CD8-positive, alpha-beta memory T cell (primary cell): ENCODE measurements at places on chromosomes 6 and 20. TPM values are rescaled to one million over a fixed set of nuclear protein-coding genes. Genes with fewer than 3 reads are reported as not detected.

DNA sequence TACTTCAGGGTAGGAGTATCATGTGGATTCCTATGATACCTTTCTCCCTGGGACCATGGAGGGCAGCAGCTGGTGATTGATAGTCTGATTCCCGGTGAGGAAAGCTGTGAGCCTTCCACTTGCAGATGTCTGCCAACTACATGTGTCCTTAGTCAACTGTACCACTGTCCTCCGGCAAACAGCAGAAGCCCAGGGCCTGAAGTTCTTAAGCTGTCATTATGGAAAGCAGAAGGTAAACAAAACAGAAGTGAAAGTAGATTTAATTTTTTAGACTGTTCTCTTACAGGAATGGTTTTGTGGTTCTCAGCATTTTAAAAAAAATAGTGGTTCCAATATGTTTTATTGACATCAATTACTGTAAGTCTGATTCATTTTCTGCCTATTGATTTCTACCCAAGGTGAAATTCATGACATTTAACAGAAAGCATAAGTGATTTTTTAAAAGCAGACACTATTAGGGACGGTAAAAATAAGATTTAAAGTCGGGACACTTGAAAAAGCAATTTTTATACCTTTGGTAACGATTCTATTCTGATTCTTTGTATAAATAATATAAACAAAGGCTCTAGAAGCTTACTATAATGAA is 36.6 kb downstream of the PTPN1 start:
- H3K36me3 ChIP-seq, result no peaks in the 10 kb centered on the region
- DNase-seq, result no peak
- H3K4me1 ChIP-seq, result peaks cover 55% of the 10 kb centered on the region
- peak overlapping the region; percentile 49 for H3K4me3 ChIP-seq

SCGN gene
- not detected for total RNA-seq

GRCh38 chr20:19858466-19859371 is 100.7 kb downstream of the RIN2 start:
- no peaks in the 10 kb centered on the region for H3K36me3 ChIP-seq
- no peaks in the 10 kb centered on the region for H3K4me1 ChIP-seq
- H3K4me3 ChIP-seq, result no peak overlapping the region
- no peaks in the 10 kb centered on the region for H3K27me3 ChIP-seq

DNA sequence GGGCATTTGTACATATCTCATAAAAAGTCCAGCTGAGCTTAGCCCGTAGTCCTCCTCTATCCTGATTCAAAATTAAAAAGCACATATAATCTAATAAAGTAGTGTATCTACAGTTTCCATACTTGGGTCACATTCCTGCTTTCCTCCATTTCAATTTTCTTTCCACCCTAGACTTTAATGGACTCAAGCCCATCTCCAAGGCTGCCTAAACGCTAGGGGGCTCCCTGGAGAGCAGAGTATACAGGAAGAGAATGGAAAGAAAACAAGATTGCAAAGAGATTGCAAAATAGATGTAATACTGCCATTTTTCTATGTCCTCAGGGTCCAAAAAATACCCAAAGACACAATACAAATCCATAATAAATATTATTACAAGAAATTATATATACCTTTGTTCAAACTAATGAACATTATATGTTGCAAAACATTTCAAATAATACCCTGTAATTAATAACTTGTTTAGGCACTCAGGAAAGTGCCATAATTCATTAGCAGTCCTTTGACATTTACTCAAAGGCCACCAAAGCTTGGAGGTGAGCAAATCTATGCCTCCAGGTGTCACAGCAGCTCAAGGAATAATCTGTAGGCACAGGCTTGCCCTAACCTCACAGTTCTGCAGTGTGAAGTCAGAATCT is 2.4 kb upstream of the MCM3 start:
- H3K27ac ChIP-seq, result peak overlapping the region; percentile 71
- peak; percentile 25 for DNase-seq
- H3K36me3 ChIP-seq, result peaks cover 4% of the 10 kb centered on the region
- H3K27me3 ChIP-seq, result no peaks in the 10 kb centered on the region

TEAD3 gene
- 0.90 TPM for total RNA-seq

GRCh38 chr6:111487661-111488060 is 4.6 kb upstream of the REV3L start:
- H3K36me3 ChIP-seq, result no peaks in the 10 kb centered on the region
- no peaks in the 10 kb centered on the region for H3K27me3 ChIP-seq
- peaks cover 22% of the 10 kb centered on the region for H3K4me1 ChIP-seq
- no peak for DNase-seq
- no peak overlapping the region for H3K27ac ChIP-seq

EYS gene
- total RNA-seq, result not detected

GRCh38 chr20:63733579-63734081 is 2.8 kb upstream of the LIME1 start:
- peaks cover 60% of the 10 kb centered on the region for H3K4me1 ChIP-seq
- no peak overlapping the region for H3K4me3 ChIP-seq
- H3K27ac ChIP-seq, result no peak overlapping the region

ZNF165 gene
- total RNA-seq, result 1.6 TPM

- H3K4me1 ChIP-seq, result peaks cover 7% of the 10 kb centered on the region
- no peaks in the 10 kb centered on the region for H3K36me3 ChIP-seq
- no peak overlapping the region for H3K4me3 ChIP-seq
- no peak for DNase-seq
Observed at GRCh38 chr6:30845183-30845582, 39.1 kb upstream of the DDR1 start.

SLC52A3 gene
- not detected for total RNA-seq

CBLN4 gene
- total RNA-seq, result not detected

DNA sequence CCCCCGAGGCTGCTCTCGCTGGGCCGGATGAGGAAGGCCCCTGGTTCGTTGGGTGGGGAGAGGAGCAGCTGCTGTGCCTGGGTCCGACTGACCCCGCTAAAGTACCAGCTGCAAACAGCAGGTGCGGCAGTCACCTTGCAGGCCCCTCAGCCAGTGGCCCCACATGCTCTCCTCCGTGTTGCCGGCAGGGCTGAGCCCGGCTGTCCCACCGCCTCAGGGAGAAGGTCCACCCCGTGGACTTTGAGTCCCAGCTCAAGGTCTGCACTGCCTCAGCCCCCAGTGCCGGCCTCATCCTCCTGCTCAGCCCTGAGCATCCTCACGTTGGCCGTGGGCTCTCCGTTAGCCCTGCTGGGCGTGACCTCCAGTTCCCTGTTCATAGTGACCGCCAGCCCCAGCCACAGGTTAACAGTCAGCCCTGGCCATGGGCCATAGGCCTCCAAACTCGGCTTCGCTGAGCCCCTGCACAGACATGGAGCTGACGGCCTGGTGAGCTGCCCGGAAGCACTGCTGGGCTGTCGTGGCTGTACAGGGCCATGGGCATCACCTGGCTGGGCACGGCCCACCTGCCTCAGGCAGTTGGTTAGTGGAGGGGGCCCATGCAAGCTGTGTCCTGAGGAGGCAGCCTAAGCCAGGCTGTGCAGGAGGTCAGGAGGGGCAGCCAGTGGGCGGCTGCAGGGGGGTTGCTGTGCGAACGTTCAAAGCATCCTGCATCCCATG is 3.1 kb downstream of the SRMS start:
- DNase-seq, result no peak
- no peaks in the 10 kb centered on the region for H3K4me1 ChIP-seq
- no peak overlapping the region for H3K27ac ChIP-seq
- H3K4me3 ChIP-seq, result no peak overlapping the region

DNA sequence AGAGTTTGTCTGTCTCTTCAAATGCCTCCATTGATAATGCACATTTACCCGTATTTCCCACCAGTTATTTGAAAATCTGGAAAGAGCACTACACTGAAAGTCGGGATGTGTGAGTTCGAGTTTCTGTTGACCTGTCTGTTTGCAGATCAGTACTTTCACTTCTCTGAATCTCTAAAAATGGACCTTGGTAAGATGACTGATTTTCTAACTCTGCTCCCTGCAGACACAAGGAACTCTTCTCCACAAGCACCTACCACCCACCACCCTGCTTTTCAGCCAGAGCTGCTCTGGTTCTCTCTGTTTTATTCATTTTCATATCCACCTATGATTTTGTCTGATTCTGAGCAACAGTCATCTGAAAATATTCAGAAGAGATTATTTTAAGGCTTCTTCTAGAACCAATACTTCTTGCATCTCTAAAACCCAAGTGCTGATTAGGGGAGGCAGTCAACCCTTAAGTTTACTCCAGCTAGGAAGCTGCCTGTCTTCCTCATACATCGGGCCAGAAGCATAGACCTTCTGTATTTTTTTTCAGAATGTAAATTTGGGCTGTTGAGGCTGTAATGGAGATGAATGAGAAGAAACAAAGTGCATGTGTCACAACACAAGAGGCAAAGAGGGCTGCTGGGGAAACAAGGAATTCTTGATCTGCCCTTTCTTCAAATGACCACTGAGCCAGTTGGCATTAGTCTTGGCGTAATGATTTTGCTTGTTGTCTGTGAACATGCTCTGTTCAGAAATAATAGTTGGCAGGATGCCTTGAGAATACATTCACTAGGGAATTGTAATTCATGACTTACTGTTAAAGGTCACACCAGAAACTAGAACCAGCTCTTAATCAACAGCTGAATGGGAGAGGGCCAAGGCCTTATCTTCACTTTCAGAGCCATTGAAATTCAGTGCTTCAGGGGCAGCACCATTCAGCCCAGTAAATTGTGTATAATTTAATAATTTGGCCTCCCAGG is 85.4 kb upstream of the MYLIP start:
- no peaks in the 10 kb centered on the region for H3K4me1 ChIP-seq
- H3K4me3 ChIP-seq, result no peak overlapping the region
- DNase-seq, result no peak
- H3K36me3 ChIP-seq, result no peaks in the 10 kb centered on the region
- H3K27me3 ChIP-seq, result no peaks in the 10 kb centered on the region

RBBP8NL gene
- total RNA-seq, result not detected

DNA sequence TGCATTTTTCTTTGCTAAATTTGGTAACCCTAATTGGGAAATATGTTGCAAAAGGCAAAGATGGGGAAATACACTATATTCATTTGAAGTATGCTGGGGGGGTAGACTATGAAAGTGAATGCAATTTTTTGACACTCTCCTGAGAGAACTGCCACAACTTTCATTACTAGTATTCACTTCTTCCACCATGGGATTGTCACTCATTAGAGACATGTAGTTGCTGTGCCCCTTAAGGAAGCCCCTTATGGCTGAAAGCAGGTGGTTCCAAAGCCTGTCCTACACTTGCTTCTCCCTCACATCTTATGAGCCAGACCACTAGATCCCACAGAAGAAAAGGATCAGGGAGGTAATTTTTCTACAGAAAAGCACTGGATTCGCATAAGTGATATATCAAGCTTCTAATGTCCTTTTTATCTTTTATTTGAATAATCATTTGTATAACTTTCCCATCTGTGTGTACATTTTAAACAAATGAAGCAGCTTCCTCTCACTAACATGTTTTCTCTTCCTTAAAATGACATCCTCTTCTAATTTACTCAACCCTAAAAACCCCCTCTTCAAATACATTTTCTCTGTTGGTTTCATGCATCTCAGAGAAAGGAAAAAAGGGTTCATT is 83.8 kb downstream of the GCLC start:
- no peak for DNase-seq
- H3K27me3 ChIP-seq, result no peaks in the 10 kb centered on the region
- H3K27ac ChIP-seq, result no peak overlapping the region
- no peaks in the 10 kb centered on the region for H3K4me1 ChIP-seq

LY6G6C gene
- not detected for total RNA-seq

DNA sequence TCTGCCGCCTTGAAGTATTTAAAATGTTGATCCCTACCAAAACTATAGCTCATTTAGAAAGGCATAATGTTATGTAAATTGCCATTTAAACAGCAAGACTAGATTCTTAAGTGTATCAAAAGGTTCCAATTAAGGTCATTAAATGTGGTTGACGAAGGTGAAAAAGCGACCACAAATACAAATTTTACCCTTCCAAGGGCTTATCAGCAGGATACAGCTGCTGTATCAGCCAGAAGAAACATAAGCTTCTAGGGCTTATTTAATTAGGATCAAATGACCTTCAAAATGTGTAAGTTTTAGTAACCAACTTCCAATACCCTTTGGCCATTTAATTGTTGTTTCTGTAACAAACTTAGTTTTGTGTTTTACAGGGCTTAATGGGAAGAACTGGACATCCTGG is 139.9 kb downstream of the COL9A1 start:
- no peak for DNase-seq
- H3K4me3 ChIP-seq, result no peak overlapping the region
- no peak overlapping the region for H3K27ac ChIP-seq

DNA sequence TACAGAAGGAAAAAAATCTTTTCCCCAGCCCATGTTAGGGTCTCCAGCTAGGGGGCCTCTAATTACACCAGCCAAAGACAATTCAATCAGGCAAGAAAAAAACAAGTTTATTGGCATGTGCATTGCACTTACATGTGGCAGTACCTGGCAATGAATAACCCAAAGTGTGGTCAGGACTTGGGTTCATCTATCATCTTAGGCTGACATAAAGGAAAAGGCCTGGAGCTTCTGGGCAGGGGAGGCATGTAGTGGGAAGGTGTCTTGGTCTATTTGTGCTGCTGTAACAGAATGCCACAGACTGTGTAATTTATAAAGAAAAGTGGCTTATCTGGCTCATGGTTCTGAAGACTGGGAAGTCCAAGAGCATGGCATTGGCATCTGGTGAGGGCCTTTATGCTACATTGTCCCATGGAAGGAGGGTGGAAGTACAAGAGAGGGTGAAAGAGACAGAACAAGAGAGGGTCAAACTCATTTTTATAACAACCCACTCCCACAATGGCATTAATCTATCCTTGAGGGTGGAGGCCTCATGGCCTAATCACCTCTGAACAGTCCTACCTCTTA is 4.4 kb upstream of the PYGB start:
- H3K27ac ChIP-seq, result no peak overlapping the region
- H3K36me3 ChIP-seq, result no peaks in the 10 kb centered on the region
- no peaks in the 10 kb centered on the region for H3K27me3 ChIP-seq
- peaks cover 9% of the 10 kb centered on the region for H3K4me1 ChIP-seq

DNA sequence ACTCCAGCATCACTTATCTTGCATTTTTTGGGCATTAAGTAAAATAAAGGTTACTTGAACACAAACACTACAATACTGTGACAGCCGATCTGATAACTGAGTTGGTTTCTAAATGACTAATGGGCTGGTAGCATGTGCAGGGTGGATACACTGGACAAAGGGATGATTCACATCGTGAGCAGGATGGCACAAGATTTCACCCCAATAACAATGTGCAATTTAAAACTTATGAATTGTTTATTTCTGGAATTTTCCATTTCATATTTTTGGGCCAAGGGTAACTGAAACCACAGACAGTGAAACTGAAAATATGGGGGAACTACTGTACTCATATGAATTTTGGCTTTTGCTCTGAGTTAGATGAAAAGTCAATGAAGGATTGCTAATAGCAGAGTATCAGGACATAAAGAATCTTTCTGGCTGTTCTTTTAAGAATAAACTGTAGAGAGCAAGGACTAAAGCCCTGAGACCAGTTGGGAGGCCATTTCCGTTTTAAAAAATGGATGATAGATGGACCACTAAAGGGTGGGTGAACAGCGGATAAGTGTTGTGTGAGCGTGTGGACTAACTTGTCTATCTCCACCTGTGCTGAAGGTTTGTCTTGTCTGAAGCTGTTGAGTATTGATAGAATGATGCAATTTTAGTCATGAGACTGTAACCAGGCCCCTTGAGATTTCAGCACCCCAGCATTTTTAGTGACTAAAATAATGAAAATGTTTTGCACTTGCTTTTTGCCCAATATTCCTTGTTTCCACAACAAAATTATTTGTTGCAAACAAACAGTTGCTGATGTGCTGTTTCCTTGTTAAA is 8.2 kb downstream of the SPINT3 start:
- no peak overlapping the region for H3K4me3 ChIP-seq
- H3K4me1 ChIP-seq, result no peaks in the 10 kb centered on the region
- DNase-seq, result no peak
- no peaks in the 10 kb centered on the region for H3K36me3 ChIP-seq

VGLL2 gene
- total RNA-seq, result not detected

GRCh38 chr6:84635081-84635761 is 129.2 kb downstream of the TBX18 start:
- H3K4me3 ChIP-seq, result no peak overlapping the region
- H3K27me3 ChIP-seq, result no peaks in the 10 kb centered on the region
- H3K27ac ChIP-seq, result no peak overlapping the region
- DNase-seq, result no peak
- no peaks in the 10 kb centered on the region for H3K36me3 ChIP-seq
- no peaks in the 10 kb centered on the region for H3K4me1 ChIP-seq
